Tongue (tissue), 3 donors: ENCODE measurements at places on chromosomes 1 and 21. TPM values are rescaled to one million over a fixed set of nuclear protein-coding genes. Genes with fewer than 3 reads are reported as not detected.
A peak's percentile ranks its signal among the peaks of the same experiment; 100 is the strongest.

DNA sequence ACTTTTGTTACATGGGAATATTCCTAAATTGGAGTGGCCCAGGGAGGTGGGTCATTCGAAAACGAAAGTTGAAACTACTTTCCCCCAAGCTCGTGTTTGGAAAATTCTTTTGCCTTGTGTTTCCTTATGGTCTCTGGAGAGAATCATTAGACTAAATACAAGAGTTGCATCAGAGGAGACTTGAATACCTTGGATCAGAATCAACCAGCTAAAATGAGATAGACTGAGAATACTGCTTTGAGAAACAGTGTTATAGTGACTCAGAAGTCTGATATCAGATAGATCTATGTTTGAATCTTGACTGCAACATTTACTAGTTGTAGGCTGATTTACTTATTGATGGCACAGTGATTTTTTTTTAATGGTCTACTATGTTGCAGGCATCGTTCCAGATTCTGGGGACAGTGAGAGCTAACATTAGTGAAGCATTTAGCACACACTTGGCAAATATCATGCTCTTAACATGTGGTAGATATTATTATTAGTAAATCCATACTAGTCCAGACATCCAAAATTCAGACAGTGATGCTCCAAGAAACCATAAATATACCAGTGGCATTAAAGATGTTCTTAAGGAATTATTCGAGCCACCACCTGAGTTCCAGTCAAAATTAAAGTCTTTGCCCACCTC is 12.9 kb upstream of the ACTN2 start:
- DNase-seq: no peak

DNA sequence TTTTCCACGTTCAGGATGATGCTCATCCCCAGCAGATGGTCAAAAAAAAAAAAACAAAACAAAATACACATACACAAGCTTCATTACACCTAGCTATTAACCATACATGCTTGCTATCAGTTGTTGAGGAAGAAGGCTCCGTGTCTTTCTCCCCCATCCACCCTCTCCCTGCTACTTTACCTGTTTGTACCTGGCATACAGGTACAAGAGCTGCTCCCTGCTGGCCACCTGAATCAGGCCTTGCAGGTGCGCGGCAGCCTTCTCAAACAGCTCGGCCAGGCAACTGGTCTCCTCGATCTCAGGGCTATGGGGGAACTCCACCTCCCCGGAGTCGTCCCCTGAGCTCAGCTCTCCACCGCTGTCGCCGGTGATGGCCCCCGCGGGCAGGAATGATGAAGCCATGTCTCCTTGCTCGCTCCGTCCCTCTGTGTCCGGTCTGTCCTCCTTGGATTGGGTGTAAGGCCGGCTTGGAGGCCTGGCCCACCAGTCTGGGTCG is 464 bp downstream of the ACBD6 start:
- DNase-seq: no peak

FCRLA gene
- total RNA-seq: 1.4 TPM

GREM2 gene
- total RNA-seq: 7.2 TPM

DNA sequence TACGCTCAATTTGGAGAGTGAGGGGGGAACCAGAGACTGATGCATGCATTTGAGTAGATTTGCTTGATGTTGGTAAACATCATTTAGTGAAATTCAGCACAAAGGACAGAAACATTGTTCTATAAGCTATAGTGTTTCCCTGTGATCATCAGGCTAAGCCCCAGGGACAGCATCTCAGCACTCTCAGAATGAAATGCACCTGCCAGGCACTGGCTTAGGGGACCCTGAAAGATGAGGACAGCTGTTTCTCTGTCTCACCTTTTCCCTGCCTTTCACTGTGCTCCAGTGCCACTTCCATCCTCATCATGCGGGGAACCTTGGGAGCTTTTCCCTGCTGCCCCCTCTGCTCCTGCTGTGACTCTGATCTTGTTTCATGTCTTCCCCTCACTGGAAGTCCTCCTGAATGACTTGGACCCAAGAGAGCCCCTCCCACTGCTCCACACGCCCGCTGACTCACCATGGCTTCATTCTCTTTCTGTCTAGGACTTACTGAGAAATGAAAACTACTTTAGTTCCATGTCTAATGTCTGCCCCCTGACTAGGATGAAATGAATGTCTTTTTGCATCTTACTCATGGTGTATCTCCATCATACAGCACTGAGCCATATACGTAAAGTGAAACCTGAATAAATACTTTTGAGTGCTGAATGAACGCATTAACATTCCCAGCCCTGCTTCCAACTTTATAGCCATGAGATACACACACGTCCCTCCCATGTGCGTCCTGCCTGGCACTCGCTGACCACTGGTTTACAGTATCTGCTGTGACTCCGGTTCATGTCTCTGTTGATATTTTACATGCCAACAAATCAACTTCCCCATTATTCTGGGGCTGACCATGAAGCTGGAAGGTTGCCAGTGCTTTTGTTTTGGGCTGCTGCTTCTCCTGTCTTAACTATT is 182.0 kb downstream of the PCP4 start:
- DNase-seq: peak; percentile 37
